ENCODE measurements at places on chromosomes 7 and 10.

GRCh38 chr10:29603223-29603896, 31.4 kb downstream of the SVIL start:
- DNase-seq: no peak

DNA sequence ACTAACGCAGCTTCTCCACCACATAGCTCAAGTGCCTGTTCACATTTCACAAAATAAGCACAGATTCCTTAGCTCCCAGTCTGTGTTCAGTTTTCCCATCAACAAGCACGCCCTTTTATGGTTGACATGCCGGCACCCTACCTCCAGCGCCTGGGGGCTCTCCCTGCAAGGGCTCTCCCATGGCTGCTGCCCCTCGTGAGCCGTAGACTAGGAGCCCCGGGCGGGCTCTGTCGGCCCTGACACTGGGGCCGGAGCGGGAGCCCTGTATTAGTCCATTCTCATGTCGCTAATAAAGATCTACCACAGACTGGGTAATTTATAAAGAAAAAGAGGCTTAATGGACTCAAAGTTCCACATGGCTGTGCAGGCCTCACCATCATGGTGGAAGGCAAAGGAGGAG, 34.0 kb upstream of the PRKAR1B start:
- no peak for DNase-seq

DNA sequence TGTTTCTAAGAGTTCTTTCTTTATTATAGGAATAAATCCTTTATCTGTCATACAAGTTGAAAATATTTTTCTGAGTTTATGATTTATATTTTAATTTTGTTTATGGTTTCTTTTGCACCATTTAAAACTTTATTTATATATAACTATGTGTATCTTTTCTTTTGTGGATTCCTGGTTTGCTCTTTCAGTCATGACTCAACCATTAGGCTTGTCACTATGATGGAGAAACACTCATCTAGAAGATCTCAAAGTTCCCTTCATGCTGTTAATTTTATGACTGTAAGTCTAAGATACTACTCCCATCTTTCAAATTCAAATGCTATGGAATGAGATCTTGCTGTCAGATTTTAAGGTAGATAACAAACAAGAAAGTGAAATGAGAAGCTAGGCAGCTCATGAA, 199.5 kb downstream of the INHBA start:
- peak; percentile 71 for DNase-seq

DNA sequence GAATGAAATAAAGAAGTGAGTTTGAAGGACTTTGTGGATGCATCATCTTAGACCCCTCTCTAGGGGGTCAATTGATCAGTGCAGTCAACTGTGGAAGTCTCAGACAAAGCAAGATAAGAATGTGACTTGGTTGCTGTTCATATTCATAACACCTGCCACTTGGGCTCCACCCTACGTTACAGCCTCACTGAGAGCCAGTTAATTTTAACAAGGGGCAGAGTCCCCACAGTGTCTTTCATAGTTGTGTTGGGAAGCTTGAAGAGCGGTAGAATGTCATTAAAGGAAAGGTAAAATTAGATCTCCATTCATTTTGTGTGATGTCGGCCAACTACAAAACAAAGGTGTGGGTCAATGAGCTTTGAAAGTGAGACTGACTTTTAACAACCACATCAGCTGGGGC, 442.1 kb upstream of the C7orf33 start:
- no peak for DNase-seq

- no peak for DNase-seq
Measured at GRCh38 chr7:1488016-1488415, 16.2 kb downstream of the INTS1 start.

DNA sequence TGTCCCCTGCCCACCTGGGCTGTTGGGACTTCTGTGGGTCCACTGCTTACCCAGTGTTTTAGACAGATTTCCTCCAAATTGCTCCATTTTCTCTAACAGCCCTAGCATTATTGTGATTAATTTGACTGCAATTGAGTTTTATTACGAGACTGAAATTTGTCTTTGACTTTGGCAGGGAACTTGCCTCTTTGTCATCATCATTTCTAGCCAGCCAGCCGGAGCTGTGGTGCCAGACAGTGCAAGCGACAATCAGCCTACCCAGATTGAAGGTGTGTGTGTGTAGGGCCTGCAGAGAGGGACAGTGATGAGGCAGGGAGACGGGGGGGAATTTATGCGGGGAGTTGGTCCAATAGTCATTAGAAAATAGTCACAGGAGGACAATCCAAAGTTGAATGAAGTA, 743.0 kb downstream of the NRG3 start:
- DNase-seq: no peak

DNA sequence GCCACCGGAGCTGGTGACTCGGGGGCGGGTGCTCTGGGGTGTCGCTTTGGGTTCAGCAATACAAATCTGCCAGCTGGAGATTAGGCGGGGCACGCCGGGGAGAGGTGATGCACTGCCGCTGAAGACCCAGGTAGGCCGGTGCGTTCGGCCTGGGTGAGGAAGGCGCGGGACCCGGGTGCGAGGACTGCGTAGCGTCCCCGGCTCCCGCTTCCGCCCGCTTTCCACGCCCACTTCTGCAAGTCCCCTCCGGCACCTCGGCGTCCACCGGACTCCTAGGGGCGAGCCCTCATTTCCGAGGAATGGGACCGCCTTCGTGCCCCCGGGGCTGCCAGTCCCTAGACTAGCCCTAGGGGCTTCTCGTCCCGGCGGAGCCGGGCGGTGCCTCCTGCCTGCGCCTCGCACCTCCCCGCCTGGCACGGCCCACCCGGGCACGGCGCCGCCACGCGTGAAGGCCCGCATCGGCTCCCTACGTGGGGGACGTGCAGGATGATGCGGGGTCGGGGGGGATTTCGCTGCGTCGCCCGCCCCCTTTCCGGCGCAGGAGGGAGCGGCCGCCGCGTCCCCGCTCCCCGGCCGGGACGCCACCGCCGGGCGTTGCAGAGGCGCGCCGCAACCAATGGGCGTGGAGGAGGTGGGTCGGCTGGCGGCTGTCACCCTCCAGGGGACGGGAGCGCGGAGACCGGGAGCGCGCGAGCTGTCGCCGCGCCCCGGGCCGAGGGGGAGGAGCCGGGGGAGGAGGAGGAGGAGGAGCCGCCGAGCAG, 40.0 kb downstream of the HK1 start:
- DNase-seq: peak; percentile 93

DNA sequence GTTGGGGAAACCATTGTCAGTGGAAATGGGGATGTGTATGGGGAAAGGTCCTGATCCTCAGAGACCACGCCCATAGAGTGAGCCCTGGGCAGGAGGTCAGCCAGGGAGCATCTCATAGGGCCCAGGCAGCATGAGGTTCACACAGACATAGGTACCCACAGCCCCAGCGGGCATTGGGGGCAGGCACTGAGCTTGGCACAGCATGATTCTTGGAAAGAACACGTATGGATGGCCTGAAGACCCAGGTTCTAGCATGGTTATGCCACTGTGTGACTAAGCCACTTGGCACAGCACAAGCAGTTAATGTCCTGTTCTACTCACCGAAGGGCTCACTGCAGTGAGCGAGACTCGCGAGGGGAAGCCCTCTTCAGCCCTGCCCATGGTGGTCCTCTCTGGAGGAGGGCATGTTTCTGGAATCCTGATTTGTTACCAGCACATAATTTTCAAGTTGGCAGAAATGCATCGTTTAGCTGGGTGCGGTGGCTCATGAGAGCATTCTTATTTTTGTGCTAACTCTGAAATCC, 125.2 kb downstream of the UBE2H start:
- no peak for DNase-seq

DNA sequence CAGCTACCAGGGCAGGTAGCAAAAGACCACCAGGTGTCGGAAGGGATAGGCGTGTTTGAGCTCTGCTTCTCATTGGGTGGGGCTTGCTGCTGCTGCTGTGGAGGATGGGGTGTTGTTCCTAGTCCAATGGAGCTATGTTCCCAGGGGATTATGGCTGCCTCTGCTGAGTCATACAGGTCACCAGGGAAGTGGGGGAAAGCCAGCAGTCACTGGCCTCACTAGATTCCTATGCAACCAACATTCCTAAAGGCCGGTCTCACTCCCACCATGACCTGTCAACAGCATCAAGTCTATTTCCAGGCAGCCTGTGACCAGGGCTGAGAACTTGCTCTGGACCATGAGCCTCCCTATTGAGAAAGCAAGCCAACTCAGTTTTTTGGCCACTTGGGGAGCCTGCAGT, 1160.8 kb downstream of the REEP3 start:
- DNase-seq: peak; percentile 83

DNA sequence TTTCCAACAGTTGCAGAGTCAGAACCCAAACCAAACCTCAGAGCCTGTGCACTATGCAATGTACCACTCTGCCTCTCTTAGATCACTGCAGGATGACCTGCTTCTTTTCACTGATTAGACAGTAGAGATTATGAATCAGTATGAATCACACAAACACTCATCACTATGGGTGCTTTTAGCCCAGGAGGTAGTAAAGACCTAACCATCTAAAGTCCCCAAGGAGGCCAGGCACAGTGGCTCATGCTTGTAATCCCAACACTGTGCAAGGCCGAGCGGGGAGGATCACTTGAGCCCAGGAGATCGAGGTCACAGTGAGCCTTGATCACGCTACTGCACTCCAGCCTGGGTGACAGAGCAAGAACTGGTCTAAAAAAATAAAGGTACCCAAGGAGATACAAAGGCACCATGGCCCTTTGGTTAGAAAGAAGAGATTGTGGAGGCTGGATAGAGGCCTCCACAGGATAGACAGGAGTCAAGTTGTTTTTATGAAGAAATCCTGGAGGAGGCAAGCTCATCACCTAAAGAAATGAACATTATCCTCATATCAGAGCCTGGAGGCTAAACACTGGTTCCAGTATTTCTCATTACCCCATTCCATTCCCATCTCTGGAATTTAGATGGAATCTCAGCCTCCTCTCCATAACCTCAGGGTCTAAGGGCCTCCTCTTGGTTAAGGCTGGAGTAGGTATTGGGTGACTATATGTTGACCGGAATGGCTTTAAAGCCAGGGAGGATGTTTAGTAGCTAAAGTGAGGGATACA, 12.9 kb downstream of the SEC31B start:
- DNase-seq: peak; percentile 89

- no peak for DNase-seq
Measured at GRCh38 chr7:100668069-100668449, 5.5 kb upstream of the GNB2 start.

GRCh38 chr10:15124190-15124589, 27.0 kb downstream of the RPP38 start:
- no peak for DNase-seq

DNA sequence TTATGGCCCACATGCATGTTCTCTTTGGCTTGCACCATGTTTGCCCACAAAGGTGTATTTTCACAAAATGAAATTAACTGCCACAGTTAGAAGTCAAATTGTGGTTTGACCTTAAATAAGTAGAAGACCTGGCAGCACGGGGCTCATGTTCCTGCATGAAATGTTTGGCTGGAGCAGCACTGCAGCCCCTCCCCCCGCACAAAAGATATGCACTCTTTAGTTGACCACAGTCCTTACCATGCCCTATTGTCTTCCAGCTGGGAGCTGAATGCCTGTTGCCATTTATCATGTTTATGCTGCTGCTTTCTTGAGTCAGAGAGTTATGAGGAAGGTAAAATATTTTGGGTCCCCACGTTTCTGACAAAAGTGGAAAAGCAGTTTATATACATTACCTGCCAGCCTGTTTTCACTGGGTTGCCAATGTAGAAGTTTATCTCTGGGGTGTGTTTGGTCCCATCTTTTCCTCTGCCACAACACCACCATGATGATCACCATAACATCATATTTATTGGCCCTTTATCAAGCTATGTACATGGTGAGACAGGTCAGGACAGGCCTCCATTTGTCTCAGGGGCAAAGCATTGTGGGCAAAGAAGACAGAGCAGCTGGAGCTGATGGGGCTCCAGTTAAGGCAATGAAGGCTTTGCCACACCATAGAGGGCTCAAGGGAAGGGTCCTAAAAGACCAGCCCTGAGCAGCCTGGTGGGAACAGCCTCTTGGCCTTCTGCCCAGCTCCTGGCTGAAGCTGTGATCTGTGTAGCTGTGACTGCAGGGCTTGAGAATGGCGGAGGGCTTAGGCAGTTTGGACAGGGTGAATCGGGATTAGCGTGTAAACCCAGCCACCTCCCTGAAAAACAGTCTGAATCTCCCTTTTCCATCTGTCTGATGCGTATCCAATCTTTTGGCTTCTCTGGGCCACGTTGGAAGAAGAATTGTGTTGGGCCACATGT, 5.4 kb downstream of the PRF1 start:
- no peak for DNase-seq

GRCh38 chr10:126357169-126357568, 31.1 kb downstream of the ADAM12 start:
- DNase-seq: no peak

GRCh38 chr10:110919971-110920881, 822 bp downstream of the SHOC2 start:
- DNase-seq: peak; percentile 39

GRCh38 chr7:90766814-90767564, 170.9 kb downstream of the CDK14 start:
- DNase-seq: peak; percentile 11

GRCh38 chr7:111749625-111750024, 187.3 kb upstream of the IMMP2L start:
- DNase-seq: no peak

DNA sequence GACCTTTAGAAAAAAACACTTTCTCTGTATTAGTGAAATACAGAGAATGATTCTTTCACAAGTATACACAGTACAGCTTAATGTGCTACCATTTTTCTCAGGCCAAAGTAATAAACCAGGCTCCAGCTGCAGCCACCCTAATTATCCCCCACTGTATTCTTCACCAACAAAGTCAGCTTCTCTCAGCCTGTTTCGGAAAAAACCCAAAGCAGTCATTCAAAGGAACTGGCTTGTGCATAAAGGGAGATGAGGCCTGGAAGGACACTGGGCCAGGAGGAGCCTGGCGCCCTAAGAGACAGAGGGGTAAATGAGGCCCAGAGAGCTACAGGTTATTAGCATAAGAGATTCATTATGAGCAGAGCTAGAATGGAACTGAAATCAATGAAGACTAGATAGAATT, 9.2 kb downstream of the USP54 start:
- DNase-seq: no peak

DNA sequence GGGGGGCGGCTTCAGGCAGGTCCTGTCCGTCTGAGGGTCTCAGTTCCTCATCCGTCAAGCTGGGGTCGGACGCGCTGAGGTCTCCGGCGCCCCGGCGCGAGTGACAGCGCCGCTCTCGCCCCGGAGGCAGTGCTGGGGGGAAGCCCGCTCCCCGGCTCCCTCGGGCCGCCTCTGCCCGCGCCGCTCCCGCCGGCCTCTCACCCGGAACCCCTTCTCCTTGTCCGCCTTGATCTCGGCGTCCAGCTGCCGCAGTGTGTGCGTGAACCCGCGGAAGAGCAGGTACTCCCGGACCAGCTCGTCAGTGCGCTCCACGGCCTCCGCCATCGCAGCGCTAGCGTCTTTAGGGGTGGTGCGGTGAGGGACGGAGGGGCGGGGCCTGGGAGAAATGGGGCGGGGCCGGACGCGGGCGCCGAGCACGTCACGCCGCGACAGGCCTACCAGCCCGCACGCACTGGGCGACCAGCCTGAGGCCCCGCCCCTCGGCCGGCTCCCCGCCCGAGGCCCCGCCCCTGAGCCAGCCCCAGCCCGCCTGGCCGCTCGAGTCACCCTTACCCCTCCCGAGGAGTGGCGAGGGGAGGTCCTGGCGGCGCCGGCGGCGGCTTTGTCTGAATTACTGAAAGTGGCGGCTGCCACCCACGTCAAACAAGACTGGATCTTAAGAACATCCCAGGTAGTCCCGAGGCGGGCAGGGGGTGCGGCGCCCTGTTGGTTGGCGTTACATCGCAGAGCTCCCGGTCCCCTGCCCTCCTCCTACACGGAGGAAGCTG, at the start of gene WDR91:
WDR91 (minus strand) TSS at position 348 of the 767 bp plus-strand sequence; CDS start at position 324, 24 bp downstream.
- DNase-seq: peak; percentile 89

All from fibroblast of skin of back (primary cell).